ENCODE measurements at places on chromosomes 1 and 21.

GRCh38 chr1:248853663-248854375, 5.1 kb downstream of the ZNF692 start:
- no peak for DNase-seq

DNA sequence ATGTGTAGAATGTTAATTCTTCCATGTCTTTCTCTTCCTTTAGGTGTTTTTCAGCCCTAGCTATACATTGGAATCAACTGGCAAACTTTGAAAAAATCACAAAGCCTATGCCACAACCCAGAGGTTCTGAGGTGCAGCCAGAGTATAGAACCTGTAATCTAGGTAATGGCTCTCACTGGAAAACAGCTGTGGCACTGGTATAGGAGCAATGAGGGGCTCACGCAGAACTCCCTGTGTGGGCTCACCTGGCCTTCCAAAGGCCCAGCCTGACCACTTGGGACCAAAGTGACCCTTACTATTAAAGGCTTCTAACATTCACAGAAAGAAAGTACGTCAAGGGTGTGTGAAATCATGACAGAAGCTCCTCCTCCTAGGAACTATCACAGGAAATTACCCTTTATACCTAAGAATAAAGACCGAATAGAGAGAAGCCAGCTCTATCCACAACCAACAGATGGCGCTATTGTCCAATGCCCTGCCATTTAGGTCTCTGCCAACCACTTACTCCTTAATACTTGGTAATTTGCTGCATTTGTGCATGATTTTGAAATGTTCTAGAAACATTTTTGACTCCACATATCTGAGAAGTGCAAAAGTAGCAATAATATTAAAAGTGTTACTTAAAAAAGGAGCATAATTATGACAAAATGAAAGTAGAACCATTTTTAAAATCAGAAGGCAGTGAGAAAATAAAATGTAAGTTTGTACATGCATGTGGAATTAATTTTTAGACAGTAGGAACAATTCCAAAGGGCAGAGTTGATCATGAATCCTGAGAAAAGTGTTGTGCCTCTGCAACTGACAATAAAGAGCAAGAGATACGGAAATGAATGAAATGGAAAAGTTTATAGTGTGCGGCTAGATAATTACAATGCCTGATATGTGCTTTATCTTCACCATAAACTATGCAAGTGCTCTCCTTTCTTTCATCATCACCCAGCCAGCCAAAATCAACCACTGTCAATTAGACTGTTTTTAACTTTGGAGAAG, 93.1 kb upstream of the HAO2 start:
- DNase-seq: no peak

GRCh38 chr1:11787251-11787803, 18.4 kb downstream of the MTHFR start:
- DNase-seq: peak; percentile 71

DNA sequence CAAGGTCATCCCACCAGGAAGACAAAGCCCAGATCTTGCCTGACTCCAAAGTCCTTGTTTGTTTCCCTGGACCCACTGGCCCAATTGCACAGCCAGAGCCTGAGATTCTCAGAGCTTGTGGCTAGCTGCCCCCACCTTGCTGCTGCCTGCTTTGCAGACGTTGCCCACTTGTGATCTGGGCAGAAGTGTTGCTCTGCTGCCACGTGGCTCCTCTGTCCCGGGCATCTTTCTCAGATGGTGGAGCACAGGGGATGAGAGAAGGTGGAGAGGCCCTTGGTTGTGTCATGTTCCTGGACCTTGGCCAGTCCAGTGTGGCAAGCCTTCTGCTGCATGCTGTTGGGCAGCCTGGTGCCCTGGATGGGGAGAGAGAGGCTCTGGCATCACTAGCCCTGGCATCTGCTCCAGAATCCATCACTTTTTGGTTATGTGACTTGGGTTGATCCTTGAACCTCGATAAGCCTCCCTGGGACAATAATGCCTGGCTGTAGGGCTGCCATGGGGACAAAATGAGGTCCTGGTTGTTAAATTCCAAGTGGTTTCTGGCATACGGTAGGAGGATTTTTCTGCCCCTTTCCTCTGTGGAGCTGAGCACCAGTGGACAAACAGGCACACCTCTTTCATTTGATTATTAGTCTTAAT, 1.5 kb upstream of the NR0B2 start:
- DNase-seq: peak; percentile 67

DNA sequence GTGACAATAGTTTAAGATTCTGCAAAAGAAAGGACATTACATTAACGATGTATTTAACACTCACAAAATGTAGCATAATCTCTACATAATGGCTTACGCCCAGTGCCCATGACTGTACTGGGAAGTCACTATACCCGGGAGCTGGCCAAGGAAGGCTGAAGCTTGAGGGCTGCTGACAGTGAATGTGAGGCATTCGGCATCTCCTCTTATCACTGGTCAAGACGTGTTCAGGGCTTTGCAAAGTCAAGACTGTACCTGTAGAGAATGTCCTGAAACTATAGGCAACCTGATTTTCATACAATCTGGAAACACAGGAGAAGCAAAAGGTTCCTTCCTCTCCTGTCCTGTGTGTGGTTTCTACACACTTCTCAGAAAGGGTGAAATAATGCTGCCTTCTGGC, 12.7 kb upstream of the IFNGR2 start:
- no peak for DNase-seq

- DNase-seq: no peak
These were observed 95.3 kb downstream of the ABCA4 start for GRCh38 chr1:94025383-94026340.

GRCh38 chr1:155000726-155001424, 1.7 kb upstream of the ZBTB7B start:
- peak; percentile 92 for DNase-seq

DNA sequence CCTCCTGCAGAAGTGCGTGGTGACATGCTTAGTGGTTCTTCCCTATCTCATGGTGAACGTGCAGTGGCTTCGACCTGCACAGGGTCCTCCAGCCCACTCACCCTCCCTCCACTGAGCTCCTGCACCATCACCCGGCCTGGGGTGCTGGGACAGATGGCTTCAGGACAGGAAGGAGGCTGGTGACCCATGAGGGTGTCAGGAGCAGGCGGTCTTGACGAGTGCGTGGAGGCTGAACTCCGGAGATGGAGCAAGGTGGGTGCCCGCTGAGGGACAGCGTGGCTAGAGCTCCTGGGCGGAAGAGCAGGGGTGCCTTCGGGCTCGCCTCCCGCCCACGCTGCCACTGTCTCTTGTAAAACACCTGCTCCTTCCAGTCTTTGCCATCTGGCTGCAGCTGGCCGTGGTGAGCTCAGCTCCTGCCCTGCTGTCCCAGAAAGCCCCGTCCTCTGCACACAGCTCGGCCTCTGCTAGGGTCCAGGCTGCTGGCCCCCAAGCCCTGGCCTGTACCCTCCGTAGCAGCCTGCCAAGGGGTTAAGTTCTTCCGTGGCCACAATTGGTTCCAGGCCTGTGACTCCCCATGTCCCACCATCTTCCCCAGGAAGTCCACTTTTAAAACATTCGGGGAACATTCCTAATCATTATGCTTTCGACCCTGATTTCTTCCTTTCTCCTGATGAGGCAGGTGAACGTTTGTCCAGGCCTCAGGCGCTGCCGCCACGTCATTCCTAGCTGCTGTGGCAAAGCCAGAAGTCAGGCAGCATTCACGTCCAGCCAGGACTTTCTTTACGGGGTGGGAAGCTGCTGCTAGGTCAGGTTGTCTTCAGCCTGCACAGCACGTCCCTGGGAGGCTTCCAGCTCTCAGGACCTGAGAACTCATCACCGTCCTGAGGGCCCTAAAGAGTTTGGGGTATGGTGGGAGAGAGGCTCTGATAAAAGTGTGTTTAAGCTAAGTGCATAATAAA, 8.1 kb downstream of the KRTAP10-1 start:
- peak; percentile 13 for DNase-seq

GRCh38 chr1:181352695-181353094, 130.6 kb upstream of the CACNA1E start:
- DNase-seq: no peak

All from left ventricle myocardium superior (tissue), 1 donor.